Prostate gland (tissue), 2 donors: ENCODE measurements at places on chromosomes 13 and 19. TPM values are rescaled to one million over a fixed set of nuclear protein-coding genes. Genes with fewer than 3 reads are reported as not detected.

DNA sequence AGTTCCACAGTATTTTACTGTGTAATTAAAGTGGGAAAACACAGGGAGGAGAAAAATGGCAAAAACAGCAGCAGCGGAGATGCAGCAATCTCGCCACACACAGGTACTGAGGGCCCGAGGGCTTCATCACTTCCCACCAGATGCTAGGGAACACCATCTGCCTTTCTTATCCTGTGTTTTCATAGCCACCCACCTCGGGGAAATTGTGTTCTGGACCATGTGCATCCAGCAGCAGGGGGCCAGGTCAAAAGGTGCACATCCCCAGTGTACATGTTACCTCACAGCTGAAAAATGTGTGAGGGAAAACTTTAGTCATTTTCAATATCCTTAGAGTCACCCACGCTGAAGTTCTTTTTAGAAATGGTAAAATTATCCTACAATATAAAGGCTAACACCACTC, 30.2 kb downstream of the PDCD5 start:
- H3K36me3 ChIP-seq, result no peaks in the 10 kb centered on the region
- H3K27ac ChIP-seq, result no peak overlapping the region
- no peaks in the 10 kb centered on the region for H3K27me3 ChIP-seq
- no peak overlapping the region for H3K4me3 ChIP-seq

GRCh38 chr13:34654647-34655046, 287.4 kb upstream of the NBEA start:
- H3K27me3 ChIP-seq, result no peaks in the 10 kb centered on the region
- no peak for DNase-seq
- H3K36me3 ChIP-seq, result no peaks in the 10 kb centered on the region
- no peaks in the 10 kb centered on the region for H3K4me1 ChIP-seq

- no peak for DNase-seq
- H3K36me3 ChIP-seq, result no peaks in the 10 kb centered on the region
- H3K4me3 ChIP-seq, result no peak overlapping the region
- no peaks in the 10 kb centered on the region for H3K27me3 ChIP-seq
- no peaks in the 10 kb centered on the region for H3K4me1 ChIP-seq
Observed at GRCh38 chr13:59332966-59333365, 830.8 kb downstream of the DIAPH3 start.

ZNF816 gene
- total RNA-seq, result 31.8 TPM

TPTE2 gene
- not detected for total RNA-seq
